ENCODE measurements at places on chromosomes 2 and 18.

GRCh38 chr2:127650785-127651380 is 4.9 kb downstream of the GPR17 start:
- no peak for DNase-seq

GRCh38 chr2:231016566-231017230 is 20.6 kb upstream of the C2orf72 start:
- DNase-seq = no peak

GRCh38 chr2:61469424-61470121 is 1.3 kb downstream of the USP34 start:
- DNase-seq = no peak

DNA sequence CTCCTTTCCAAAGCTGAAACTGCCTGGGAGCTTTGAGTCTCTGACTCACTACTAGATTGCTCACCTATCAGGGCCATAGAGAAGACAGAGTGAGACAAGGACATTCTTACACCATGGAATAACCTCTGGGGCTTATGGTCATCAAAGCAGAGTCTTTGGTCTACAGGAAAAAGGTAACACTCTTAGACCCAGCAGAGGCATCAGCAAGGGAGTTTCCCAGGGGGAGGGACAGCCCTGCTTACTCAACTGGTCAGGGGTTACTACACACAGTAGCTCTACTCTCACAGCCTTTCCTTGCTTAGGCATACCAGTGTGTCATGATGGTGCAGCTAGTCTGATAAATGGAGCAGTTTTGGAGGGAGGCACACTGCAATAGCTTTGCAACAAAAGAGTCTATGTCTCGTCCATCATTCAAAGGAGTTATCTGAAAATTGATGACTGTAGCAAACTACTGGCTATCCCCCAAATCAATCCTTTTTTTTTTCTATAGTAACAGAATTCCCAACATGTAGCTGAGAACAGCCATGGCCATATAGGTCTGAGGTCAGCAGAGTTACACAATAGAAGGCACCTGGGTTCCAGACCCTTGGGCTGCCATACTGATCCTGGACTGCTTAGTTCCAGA is 22.4 kb upstream of the CD28 start:
- no peak for DNase-seq

- no peak for DNase-seq
These were observed 32.0 kb upstream of the CAB39 start for GRCh38 chr2:230680463-230681170.

DNA sequence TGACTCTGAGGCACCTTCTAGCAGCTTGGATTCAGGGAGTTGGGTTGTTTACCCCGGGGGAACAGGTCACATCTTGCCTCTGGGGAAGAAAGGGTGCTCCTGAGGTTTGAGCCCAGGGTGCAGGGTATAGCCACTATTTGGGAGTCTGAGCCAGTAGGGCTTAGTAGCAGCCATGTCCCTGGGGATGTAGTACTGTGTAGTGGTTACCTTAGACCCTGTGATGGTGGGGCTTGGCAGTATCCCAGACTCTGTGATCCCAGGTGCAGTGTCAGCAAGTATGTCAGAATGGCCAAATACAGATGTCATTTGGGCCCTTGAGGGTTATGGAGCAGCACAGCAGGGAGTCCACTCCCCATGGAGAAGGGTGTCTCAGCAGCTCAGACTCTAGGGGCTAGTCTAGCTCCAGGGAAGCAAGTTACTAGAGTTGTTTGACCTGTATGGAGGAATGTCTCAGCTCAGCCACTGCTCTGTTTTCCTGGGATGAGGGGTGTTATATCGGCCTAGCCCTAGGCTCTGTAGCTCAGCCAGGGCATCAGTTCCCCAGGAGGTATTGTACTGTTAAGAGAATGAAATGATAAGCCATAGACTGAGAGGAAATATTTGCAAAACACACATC is 151.3 kb downstream of the UBR3 start:
- no peak for DNase-seq

DNA sequence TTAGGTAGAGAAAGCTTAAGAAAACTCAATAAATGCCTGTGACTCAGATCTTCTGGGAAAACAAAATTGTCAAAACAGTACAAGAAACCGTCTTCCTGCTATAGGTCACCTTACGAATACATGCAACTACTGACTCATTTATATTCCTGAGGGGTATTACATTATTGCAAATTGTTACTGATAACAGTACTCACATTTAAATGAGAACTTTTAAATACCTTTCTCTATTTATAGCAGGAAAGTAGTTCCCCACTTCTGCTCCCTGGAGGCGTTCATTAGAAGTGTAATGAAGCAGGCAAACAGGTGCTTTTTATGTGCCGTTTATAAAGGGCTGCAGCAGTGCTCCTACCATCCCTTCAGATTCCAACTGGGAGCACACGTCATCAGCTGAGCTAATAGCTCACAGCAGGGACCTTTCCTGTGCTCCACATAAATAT is 65.1 kb upstream of the RPRM start:
- no peak for DNase-seq

- DNase-seq = no peak
These were observed 432.5 kb upstream of the LRRTM1 start for GRCh38 chr2:80737047-80737446.

DNA sequence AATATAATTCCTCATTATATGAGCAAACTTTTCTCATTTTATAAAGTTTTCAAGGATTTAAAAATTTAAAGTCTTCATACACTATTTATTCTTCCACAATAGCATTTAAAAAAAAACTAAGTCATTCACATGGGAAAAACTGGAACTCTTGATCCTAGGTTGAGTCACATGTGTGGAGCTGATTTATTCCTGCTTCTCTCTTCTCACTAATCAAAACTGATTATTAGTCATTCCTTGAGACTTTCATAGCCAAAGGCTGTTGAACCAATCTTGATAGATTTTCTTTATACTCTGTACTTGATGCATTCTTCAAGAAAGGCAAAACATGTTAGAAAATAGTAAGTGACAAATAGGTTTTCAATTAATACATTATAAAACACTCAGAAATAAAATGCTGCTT is 27.4 kb downstream of the NR4A2 start:
- DNase-seq = no peak

DNA sequence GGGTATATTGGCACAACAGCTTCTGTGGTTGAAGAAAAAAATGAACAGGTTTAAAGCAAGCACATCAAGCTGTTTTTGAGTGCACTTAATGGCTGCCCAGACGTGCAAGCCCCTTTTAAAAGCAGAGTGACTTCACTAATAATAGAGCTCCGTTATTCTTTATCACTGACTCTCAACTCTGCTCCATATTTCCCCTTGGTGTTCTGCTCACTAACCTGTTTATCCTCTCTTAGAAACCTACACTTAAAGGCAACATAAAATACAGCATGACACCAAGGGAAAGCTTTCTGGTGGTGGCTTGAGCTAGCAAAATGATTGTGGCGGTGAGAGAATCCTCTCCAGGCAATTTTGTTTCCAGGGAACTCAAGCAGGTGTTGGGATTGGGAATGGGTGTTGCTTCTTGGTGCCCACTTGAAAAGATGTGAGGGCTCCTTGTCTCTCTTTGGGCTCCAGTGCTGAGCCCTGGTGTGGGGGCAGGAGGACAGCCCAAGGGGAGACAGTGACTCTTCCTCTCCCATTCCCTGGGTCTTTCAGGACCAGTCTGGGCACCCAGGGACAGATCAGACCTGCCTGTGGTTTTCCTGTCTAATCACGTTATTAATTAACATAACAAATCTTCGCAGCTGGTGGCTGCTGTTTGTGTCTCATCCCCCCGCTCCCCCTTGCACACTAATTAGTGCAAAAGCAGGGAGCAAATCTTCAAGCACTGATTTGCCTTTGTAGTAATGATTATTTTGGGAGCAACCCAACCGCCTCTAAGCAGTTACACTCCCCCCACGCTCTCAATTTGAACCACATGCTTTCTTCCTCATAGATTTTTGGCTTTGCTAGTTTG is 289.4 kb upstream of the CXCR4 start:
- DNase-seq = no peak

- no peak for DNase-seq
These were observed 49.3 kb downstream of the DSEL start for GRCh38 chr18:67467188-67467587.

DNA sequence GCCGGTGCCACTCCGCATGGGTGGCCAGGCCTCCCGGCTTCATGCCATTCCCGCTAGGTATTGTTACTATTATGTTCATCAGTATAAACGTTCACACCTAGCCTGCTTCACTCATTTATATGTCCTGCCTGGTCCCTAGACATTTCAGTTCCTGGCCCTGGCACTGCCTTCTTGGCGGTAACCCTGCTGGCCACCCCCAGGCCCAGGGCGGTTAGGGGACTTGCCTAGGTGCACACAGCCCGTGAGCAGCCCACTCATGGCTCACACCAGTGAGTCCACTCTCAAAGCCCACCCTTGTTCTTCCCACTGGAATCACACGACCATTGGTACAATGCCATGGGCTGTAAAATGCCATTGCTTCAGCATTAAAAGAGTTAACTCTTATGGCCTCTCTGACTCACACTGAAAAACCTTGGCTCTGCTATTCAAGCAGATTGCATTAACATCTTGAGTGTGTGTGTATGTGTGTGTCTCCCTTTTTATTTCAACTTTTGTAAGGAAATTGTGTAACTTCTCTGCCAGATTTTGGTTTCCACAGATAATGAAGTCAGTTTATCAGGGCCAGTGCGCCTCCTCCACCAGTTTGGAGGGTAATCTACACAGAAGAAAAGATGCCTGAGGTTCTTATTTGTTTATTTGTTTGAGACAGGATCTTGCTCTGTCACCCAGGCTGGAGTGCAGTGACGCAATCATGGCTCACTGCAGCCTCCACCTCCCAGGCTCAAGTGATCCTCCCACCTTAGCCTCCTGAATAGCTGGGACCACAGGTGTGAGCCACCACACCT is 74.2 kb downstream of the RAB31 start:
- no peak for DNase-seq
